ENCODE measurements at places on chromosomes 12 and 14. TPM values are rescaled to one million over a fixed set of nuclear protein-coding genes. Genes with fewer than 3 reads are reported as not detected.

OR9K2 gene
- not detected for total RNA-seq

KRT4 gene
- total RNA-seq, result not detected

SERPINA9 gene
- not detected for total RNA-seq

SMOC1 gene
- 25.2 TPM for total RNA-seq

TAC3 gene
- total RNA-seq, result not detected

CCDC177 gene
- total RNA-seq, result not detected

KRT73 gene
- total RNA-seq, result not detected

ITGB7 gene
- 1.1 TPM for total RNA-seq

STAC3 gene
- total RNA-seq, result 0.59 TPM

XPOT gene
- total RNA-seq, result 80.8 TPM

PLEKHD1 gene
- total RNA-seq, result not detected

Measured in subcutaneous preadipocyte (primary cell).